Common myeloid progenitor, CD34-positive (primary cell): ENCODE measurements at places on chromosomes 1 and 21.
A peak's percentile ranks its signal among the peaks of the same experiment; 100 is the strongest.

GRCh38 chr21:33988237-33989017 is 72.8 kb upstream of the ATP5PO start:
- DNase-seq = no peak

GRCh38 chr1:6935361-6935883 is 150.2 kb downstream of the CAMTA1 start:
- peak; percentile 94 for DNase-seq

- no peak for DNase-seq
Observed at GRCh38 chr1:196467230-196467925, 140.9 kb downstream of the KCNT2 start.

DNA sequence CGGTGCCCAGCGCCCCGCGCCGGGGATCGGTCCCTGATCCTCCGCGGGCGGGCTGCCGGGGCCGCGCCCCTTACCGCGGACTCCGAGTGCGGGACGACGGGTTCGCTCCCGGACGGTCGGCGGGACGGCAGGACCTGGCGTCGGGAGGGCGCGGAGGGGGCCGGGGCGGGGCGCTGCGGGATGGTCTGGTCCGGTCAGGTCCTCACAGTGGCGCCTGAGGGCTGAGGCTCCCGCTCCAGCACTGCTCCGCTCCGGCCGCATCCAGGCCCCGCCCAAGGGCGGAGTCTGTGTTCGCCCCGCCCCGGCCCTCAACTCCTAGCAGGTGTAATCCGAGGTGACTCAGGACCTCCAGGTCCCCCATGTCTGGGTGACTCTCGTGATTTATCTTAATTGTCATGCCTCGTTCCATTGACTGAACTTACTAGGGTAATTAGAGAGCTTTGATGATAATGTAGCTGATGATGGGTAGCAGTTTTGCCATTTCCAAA is at the start of gene RAB3B:
TSS of gene RAB3B (minus strand) at position 223 of the 488 bp plus-strand sequence. CDS start 13,583 bp downstream, outside the sequence.
- DNase-seq = peak; percentile 60

DNA sequence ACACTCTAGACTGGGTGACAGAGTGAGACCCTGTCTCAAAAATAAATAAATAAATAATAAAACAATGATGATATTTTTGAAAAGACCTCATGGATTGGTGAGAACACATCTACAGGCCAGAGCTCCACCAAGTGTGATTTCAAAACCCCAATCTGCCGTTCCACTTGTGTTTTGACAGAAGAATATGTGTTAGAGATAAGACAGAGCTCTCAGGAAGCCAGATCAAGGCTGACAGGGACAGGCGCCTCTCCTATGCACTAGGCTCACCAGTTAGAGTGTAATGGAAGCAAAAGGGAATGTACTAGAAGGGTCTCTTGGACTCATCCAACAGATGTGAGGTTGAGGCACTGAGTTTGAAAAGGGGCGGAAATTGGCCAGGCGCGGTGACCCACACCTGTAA is 110.7 kb upstream of the ERRFI1 start:
- DNase-seq = no peak

- no peak for DNase-seq
Observed at GRCh38 chr1:61215676-61216289, 133.4 kb downstream of the NFIA start.

- DNase-seq = peak; percentile 80
Observed at GRCh38 chr1:12619792-12620487, 1.9 kb upstream of the DHRS3 start.

DNA sequence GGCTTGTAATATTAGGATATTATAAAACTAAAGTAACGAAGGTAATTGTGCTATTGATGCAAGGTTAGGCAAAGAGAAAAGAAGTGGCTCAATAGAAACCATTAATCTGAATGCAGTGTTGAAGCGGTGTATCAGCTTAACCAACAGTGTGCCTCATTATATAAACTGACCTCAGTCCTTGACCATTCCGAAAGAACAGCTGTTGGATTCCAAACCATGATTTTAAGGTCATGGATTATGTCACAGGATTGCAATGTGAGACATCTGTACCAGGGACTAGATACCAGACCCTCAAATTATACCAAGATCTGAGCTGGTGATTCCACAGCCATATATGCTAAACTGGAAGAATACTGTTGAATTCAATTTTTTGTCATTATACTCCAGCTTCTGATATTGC is 134.2 kb upstream of the HP1BP3 start:
- no peak for DNase-seq

DNA sequence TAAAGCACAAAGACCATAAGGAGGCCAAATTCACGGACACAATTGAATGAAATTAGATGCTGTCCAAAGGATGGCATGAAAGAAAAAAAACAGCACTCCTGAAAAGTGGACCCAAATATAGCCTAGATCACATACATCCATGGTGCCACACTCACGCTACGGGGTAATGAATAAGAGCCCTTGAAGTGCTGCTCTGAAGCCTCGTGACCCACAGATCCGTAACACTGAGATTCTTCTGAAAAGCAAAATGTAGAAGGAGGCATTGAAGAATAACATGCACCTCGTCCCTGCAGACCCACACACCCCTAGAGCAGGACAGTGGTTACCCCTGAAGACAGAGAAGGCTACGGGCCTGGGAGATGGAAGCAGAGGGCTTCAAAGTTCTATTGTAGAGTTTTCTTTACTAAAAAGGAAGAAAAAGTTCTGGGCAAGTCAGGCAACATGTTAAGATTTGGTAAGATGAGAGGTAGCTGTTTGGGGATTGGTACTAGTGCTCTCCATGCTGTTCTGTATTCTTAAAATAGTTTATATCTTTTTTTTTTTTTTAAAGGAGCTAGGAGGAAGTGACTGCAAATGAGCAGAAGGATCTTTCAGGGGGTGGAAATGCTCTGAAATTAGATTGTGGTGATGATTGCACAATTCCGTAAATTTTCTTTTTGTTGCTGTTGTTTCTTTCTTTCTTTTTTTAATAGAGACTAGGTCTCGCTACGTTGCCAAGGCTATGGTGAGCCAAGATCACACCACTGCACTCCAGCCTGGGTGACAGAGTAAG is 4.1 kb upstream of the ITGB2 start:
- DNase-seq = peak; percentile 94

GRCh38 chr1:214005708-214006107 is 17.9 kb downstream of the PROX1 start:
- DNase-seq = no peak

GRCh38 chr1:53460211-53460634 is 1.0 kb downstream of the DMRTB1 start:
- no peak for DNase-seq

DNA sequence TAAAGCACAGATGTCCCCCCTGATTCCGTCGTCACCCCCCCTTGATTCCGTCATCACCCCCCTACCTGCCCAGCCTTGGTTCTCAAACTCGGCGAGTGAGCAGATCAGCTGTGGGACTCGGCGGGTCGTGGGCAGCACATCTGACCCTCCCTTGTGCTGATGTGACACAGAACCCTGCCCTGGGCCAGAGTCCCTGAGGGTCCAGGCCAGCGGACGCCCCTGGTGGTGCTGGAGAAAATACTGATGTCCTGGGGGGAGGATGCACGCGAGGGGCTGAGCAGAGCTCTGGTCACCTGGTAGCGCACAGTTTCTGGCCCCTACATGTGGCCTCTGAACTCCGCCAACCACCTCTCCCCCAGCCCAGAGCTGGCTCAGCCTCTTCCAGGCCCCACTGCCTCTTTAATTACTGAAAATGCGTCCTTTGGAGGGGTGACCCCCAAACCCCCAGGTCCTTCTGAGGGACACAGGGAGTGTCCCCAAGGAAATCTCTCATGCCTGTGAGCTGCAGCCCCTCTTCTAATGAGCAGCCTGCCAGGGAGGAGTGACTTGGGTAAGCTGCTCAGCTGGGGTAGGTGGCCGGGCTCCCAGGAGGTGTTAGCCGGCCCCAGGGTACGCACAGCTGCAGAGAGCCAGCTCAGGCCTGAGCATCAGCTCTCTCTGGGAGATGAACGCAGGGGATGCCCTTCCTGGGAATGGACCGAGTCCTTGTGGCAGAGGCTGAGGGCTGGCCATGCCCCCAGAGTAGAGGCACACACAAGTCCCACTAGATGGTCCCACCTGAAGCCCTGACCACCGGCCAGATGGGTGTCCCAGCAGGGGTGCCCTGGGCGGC is 129.5 kb upstream of the ARHGEF16 start:
- no peak for DNase-seq

GRCh38 chr1:30522031-30523004 is 201.1 kb downstream of the MATN1 start:
- DNase-seq = no peak

GRCh38 chr1:169487133-169487532 is 1.4 kb upstream of the SLC19A2 start:
- no peak for DNase-seq

DNA sequence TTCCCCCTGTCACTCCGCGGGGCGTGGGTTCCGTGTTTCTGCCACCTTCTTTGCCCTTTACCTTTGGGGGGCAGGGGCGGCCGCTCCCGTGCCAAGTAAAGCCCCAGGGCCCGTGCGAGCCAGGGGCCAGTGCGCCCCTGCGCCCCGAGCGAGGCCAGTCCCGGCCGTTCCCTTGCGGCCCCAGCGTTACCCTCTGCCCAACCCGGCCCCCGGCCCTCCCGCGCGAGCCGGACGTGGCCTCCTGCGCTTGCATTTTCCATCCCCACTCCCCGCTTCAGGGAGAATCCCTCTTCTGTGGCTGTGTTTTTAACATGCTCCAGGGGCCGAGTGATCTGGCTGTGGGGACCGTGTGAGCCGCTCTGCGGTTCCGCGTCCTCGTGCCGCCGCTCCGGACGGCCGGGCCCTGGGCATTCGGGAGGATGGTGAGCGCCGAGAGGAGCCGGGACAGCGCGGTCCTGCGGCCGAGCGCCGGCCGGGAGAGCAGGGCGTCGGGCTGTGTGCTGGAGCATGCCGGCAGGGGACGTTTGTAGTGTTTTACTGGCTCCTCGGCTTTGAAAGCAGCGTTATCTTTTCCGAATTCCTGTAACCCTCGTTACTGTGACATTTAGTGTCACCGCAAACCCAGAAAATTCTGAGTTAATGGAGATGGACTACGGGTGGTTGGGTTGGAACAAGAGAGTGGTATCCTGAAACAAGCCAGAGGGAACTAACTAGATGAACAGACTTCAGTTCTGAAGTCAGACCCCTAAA is 1.0 kb downstream of the GALNT2 start:
- peak; percentile 37 for DNase-seq

DNA sequence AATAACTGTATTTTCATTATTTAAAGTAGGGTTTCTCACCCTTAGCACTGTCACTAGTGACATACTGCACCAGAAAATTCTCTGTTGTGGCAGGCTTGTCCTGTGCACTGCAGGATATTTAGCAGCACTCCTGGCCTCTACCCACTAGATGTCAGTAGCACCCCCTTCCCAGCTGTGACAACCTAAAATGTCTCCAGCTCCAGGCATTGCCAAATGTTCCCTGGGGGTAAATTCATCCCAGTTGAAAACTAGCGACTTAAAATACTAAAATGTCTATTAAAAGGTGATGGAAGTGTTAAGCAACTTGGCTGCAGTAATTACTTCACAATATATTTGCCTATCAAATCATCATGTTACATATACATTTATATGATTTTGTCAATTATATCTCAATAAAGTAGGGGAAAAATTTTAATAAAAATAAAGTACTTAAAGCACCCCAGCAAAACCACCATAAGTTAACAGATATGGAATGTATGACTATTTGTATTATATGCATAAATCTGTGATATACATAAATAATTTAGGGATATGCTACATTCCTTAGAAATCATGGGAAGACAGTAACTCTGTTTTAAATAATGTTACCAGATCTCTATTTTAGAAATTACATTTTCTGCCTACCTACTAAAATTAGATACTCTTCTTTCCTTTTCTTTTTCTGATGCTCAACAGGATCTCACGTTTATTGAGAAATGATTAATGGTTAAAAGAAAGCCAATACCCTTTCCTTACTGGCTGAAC is 74.6 kb downstream of the ARID4B start:
- peak; percentile 72 for DNase-seq

DNA sequence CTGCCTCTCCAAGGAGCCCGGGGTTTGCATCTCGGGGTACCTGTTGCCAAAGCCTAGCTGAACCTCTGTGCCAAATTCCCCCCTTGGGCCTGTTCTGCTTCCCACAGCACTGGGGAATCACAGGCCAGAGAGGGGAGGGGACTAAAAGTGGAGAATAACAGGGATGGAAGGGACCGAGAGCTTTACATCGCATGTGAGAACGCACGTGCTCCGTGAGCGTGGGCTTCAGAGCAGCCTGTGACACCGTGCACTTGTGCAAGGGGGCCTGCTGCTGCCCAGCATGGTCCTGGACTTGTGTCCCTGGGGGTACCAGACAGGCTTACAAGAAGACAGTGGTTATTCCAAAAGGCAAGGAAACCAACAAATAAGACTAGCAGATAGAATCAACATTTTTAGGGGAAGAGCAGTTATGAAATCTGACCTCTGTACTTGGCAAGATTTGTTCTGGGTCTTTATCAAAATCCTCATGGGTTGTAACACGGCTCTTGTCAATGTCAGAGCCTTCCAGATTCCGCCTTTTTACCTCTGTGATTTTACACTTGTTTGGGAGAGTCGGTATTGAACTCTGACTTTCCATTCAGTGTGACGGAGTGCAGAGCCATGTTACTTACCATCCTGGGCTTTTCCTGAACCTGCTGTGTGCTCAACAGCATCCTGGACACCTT is 36.2 kb upstream of the TNFRSF1B start:
- DNase-seq = no peak

DNA sequence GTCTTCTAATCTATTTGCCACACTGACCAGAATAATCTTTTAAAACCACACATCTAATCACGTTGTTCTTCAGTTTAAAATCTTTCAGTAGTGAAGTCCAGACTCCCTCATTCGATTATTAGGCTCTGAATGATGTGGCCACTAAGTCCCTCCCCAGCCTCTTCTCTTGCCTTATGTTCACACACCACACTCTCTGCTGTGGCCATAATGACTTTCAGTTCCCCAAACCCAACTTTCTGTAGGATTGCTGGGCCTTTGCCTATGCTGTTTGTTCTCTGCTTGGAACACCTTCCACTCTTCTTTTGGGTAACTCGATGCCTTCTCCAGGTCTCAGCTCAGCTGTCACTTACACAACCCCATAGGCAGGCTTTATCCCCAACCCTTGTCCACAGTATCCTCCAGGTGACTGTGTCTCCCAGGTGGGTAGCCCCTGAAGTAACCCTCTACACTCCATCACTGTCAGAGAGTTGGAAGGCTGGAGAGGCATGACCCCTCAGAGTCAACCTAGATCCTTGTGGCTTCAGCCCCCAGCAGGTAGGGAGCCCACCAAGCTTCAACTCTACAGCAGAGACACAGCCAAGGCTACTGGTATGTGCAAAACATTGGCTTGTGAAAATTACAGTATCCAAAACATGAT is 8.4 kb upstream of the SLC37A1 start:
- no peak for DNase-seq

- no peak for DNase-seq
Observed at GRCh38 chr1:99621340-99621901, 24.5 kb upstream of the PALMD start.

- DNase-seq = peak; percentile 32
Observed at GRCh38 chr1:17355898-17356297, 16.1 kb upstream of the PADI6 start.

DNA sequence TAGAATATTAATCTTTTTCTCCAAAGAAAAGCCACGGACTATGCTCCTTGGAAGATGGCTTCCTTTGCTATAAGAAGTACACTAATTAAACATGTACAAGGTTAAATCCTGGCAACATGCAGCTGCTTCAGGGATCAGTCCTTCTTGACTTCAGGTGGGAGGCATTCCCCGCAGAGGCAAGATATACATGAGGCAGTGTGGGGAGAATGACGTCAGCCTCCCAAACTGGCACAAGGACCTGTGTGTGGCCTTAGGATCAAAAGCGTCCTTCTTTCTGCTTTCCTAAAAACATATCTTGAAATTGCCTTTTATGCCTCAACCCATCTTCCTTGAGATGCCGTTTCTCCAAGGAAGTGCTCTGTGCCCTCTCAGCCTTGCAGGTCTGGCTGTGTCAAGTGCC is 90.3 kb downstream of the WLS start:
- no peak for DNase-seq

- DNase-seq = no peak
Observed at GRCh38 chr1:164763098-164763497, 204.1 kb downstream of the PBX1 start.

GRCh38 chr1:201505503-201505890 is 1.4 kb downstream of the CSRP1 start:
- DNase-seq = no peak
